ENCODE measurements at places on chromosomes 7 and 10.

- DNase-seq: peak; percentile 45
Observed at GRCh38 chr7:41047211-41047610, 655.7 kb downstream of the INHBA start.

GRCh38 chr10:70750156-70750703 lies 34.9 kb downstream of the TBATA start:
- DNase-seq: no peak

GRCh38 chr7:40833888-40834234 lies 699.1 kb downstream of the SUGCT start:
- DNase-seq: no peak

DNA sequence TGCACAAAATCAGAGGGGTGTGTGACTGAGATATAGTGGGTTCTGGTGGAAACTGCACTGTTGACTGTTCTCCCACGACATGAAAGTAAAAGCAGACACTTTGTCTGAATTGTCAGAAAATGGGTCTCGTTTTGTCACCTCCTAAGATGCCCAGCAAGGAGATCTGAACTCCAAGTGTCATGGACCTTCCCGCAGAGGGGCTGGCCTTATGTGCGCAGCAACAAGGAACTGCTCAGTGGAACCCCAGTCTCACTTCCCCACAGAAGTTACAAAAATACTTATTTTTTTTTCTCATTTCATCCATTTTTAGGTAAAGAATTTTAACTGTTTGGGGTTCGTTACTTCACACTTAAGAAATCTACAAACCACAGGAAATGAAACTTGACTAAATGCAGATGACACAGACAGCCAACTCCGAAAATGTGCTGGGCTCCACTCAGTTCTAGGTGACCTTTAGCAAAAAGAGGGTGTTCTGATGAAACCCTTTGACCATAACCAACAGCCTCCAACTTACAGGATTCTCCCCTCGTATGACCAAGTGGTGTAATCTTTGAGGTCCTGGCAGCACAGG lies 115.0 kb downstream of the FAM107B start:
- DNase-seq: no peak

- DNase-seq: no peak
Observed at GRCh38 chr7:110170841-110171240, 920.1 kb upstream of the LRRN3 start.

DNA sequence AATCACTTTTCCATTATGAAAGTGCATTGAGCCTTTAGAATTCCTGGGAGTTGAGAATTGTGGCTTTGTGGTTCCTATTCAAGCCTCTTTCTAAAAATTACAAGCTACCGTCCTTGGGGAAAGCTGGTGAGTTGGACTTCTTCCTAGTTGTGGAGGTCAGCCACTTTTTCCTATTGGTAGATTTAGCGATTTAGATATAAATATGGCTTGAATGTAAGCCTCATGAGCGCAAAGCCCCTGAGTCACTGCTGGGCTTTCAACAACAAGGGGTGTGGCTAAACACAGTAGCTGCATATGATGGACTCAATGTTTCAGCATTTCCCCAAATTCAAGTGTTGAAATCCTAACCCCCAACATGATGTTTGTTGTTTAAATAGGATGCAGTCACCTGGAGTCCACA lies 150.0 kb upstream of the IGFBP3 start:
- DNase-seq: no peak

DNA sequence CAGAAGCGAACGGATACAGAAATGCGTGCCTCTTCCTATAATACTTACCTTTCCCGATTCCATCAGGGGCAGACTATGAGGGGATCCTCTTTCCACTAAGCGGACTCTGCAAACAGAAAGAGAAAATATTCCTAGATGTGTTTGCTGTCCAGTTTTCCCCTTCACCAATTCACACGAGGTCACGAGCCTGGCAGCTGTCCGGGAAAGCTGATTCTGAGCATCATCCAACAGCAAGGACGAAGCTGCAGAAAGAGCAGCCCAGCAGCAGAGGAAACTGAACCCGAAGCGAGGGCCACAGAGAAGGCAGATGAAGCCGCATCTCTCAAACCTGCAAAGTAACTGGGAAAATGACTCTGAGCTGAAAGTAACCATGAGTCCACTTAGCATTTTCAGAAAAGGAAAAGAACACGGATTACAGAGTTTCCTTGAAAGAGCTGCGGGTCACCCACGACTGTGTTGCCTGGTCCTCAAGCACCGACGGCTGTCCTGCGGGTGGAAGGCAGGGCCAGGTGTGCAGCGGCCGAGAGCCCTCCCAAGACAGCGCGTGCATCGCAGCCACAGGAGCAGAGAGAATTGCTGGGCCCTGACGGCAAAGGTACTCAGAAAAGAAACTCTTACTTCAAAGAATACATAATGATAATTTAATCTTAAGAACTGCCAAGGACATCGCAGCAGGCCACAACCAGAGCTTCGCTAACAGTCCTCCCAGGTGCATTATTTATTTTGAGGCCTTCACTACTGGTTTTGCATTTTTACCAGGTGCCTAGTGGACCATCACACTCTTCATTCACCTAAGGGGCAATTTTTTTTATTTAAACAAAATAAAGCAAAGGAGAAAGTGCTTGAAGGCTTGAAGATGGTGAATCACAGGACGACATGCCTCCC lies 153.3 kb downstream of the ZMYND11 start:
- DNase-seq: no peak

DNA sequence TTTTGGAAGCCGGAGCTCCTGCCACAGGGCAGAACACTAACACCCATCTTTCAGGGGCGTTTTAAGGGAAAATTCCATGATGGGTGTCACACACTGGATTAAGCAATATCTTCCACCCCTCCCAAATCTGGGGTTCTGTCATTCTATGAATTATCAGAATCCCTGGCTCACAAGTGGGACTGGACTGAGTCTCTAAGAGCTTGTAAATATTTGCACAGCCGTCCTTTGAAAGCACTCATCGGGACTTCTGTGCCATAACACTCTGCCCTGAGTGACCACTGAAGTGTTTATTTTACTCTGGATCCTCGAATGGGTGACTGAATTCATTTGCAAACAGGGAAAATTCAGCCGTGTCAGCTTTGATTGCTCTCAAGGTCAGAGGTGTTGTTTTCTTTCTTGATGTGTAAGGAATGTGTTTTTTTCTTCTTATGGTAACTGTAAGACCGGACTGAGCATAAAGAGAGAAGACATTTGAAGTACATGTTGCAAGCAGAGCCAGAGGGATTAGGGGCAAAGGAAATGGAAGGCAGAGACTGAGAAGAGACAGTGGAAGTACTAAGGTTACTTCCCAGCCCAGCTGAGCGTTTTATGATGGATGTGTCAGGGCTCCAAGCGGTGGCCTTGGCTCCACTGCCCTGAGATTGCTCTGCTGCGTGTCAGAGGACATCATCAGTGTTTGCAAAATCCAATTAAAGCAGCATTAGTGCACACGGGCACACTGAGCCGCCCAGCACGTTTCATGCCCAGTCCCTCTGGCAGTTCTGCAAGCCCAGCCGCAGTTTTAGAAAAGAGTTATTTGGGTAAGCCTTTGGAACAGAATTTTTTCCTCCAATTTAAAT lies 17.7 kb upstream of the GTPBP4 start:
- DNase-seq: peak; percentile 99

DNA sequence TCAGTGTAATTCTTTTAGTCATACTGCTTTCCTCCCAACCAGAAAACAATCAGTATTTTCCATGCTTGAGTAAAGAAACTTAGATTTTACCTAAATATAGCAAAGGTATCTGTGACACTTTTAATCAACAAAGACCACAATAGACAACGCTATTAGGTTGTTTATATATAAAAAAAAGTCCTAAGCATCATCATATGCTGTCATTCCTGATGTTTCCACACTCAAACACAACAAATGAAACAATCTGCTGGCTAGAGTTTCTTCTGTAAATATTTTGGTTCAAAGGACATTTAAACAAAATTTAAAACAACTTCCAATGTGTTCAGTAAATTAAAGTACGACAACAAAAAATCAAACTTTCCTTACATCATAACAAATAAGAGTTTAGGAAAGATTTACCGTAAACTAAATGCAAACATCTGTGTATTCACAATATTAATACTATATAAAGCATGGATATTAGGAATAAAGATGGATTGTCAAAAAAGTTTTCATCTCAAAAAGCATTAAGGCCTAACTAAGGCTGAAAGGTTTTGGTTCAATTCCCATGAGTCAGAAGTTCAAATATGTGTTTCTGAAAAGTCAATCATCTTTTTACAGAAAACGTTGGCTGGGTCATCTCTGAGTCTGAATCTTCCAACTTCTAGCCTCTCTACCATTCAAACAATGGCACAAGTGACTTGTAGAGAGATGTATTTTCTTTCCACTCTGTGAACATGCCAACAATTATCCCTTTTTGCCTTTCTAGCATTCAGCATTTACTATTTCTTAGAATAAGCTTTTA lies 157.1 kb downstream of the CRPPA start:
- DNase-seq: no peak

GRCh38 chr7:30950197-30950596 lies 13.6 kb upstream of the GHRHR start:
- no peak for DNase-seq

DNA sequence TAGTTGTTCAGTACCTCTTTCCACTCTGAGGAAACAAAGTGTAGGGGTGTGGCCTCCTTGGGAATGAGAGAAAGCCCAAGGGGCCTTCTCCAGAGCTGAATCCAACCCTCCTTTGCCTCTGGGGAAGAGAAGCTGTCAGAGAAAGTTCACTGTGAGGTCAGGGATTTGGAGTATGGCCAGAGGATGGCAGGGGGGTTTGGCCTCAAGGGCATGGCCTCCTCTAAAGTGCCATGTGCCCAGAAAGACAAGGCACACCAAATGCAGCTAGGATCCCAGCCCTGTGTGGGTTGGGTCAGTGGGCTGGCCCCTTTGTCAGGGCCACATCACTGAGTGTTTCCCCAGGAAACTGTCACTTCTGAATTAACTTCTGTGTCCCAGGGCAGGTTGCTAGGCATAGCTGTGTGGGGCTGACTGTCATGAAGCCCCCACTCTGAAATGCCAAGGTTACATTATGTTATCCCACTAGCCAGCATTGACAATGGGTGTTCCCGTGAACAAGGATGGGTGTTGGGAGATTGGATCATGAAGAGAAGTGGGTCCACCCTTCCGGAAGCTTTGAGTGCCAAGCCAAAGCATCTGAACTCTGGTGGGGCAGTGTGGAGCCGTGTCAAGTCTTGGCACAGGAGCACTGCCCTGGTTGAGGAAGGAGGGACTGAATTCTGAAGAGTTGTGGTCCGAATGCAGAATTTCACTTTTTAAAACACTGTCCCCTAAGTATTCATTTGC lies 123.3 kb downstream of the ZMIZ1 start:
- no peak for DNase-seq

DNA sequence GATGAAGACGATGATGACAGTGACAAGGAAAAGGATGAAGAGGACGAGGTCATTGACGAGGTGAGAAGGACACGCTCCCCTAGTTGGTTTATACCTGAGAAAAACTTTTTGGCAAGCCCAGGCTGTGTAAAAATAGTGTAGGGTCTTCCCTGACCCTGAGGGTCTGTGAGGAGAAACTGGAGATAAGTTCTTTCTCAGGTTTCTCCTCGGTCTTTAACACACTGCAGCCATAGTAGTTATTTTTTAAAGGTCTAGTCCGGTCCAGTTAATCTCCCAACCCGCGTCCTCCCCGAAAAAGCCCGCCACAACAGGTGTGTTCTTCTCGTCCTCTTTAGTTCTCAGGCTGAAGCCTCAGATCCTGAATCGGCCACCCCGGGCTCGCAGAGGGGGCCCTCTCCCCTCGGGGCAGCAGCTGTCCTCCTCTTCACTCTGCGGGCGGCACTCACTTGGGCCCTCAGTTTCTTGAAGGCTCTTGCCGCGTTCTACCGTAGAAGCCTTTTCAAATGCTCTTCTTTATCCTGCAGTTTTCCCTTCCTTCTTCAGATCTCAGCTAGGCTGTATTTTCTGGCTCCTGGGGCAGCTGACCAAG lies 411 bp downstream of the BCCIP start:
- DNase-seq: peak; percentile 41

- DNase-seq: no peak
Observed at GRCh38 chr7:98221611-98222532, 10.6 kb downstream of the BHLHA15 start.

DNA sequence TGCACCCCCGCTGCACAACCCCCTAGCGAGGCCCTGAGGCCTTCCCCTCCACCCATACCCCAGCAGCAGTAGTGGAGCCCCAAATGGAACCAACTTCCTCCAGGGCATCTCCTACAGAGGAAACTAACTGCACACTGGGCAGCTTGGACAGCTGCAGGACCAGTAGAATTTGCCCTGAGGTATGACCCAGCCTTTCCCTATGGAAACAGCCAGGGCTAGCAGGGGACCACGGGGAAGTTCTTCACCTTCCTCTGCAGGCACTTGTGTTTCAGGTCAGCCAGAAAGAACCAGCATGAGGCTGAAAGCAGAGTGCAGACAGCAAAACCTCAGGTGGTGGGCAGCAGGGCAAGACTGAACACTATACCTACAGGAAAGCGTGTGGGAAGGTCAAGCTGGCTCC lies 5.7 kb upstream of the EEPD1 start:
- DNase-seq: no peak

- DNase-seq: peak; percentile 42
Observed at GRCh38 chr10:13701157-13701919, 114.6 kb downstream of the PRPF18 start.

DNA sequence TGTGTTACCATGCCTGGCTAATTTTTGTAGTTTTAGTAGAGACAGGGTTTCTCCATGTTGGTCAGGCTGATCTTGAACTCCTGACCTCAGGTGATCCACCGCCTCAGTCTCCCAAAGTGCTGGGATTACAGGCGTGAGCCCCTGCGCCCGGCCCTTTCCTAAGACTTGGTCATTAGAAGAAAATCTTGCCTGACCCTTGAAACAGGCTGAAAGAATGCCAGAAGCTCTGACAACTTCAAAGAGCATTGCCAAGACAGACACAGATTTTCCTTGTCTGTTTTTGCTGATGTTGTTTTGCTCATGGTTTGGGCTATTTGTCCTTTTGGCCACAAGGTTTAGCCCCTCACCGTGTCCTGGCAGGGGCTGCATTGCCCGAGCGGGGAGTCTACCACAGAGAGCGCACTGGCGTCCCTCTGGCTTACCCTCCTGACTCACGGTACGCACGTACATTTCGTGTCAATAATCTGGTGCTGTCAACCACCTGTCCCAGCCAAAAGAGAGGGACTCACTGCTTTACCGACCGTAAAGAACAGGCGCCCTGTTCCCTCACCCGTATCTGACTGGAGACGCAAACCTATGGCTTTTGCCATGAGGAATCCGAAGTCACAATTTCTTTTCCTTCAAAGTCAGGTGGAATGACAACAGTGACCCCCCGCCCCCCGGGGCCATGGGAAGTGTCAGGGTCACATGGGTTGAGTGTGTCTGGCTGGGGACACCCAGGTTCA lies 10.1 kb upstream of the INPP5A start:
- DNase-seq: peak; percentile 59

DNA sequence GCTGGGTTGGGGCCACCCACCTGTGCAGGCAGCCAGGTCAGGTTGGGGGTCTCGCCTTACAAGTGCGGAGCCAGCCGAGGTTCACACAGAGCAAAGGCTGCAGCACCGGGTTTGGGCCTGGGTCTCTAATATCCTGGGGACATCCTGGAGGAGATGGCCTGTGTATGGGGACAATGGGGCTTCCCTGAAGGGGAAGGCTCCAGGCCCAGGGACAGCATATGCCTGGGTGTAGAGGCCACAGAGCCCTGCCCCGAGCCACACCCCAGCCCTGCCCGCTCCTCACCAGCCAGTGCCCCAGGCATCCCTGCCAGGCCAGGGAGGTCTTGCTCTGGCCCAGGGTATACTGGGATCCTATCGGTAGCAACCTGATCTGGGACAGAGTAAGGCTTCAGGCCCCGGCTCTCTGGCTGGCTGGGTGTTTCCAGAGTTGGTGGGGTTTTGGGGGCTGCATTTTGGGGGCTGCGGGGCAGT lies 9.1 kb downstream of the TTYH3 start:
- no peak for DNase-seq

All from DMS53 (cell line).